ENCODE measurements at places on chromosomes 12 and 14. TPM values are rescaled to one million over a fixed set of nuclear protein-coding genes. Genes with fewer than 3 reads are reported as not detected.

DNA sequence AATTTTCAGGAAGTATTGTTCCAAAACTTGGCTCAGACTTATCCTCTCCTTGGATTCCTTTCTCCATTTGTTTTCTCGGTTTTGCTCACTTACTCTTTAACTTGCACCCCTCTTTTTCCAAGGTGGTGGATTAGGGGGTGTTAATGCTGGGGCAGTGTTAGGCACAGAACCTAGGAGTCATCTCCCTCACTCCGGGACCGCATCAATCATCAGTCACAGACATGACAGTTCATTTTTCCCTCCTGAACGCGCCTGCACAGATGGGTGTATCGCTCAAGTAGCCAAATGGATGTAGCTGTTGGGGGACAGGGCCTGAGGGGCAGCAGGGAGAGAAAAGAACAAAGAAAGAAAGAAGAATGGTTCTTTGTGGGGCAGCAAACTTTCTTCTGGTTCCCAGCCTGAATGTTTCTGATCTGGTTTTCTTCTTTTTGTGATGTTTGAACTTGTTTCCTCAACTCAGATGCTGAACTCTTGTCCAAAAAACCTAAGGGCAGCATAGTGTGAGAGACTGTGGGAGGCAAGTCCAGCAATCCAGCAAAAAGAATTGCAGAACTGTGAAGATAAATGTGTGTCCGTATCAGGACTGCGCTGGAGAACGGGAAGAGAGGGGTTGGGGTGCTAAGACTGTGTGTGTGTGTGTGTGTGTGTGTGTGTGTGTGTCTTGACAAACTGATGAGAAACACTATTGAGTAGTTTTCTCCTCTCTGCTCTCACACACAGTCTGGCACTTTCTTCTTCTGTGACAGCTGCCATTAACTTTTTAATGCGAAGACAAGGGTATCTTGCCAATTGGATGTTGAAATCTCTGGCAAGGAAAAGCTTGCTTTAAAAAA, 131.1 kb downstream of the FBXL14 start:
- no peak overlapping the region for H3K27ac ChIP-seq
- H3K27me3 ChIP-seq: no peaks in the 10 kb centered on the region
- no peaks in the 10 kb centered on the region for H3K4me1 ChIP-seq
- DNase-seq: no peak
- H3K36me3 ChIP-seq: peaks cover 3% of the 10 kb centered on the region

DNA sequence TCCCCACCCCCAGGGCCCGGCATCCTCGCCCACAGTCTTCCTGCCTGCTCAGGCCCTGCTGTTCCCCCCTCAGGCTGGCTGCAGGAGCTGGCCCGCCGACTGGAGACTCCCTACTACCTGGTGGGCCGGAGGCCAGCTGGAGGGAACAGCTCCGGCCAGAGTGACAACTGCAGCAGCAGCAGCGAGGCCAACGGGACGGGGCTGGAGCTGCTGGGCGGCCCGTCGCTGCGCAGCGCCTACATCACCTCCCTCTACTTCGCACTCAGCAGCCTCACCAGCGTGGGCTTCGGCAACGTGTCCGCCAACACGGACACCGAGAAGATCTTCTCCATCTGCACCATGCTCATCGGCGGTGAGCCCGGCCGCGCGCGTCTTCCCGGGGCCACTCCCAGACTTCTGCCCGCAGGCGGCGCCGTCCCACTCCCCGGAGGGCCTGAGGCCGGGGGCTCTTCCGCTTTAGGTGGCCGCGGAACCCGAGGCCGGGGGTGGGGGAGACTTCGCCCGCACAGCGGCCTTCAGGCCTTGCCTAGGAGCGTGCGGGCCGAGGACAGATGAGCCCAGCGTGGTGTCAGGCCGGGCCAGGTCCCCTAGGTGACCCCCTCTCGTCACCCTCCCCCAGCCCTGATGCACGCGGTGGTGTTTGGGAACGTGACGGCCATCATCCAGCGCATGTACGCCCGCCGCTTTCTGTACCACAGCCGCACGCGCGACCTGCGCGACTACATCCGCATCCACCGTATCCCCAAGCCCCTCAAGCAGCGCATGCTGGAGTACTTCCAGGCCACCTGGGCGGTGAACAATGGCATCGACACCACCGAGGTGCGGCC, 10.2 kb downstream of the KCNH3 start:
- DNase-seq: peak; percentile 56
- peaks cover 78% of the 10 kb centered on the region for H3K27me3 ChIP-seq
- peak overlapping the region; percentile 64 for H3K4me3 ChIP-seq
- H3K27ac ChIP-seq: no peak overlapping the region

The MYF6 gene
- 0.15 TPM for total RNA-seq

- peaks cover 22% of the 10 kb centered on the region for H3K4me1 ChIP-seq
- H3K27me3 ChIP-seq: peaks cover 11% of the 10 kb centered on the region
- H3K36me3 ChIP-seq: peaks cover 12% of the 10 kb centered on the region
- H3K27ac ChIP-seq: peak overlapping the region; percentile 81
- H3K4me3 ChIP-seq: peak overlapping the region; percentile 56
Measured at GRCh38 chr14:103519043-103519836, 3.4 kb downstream of the CKB start.

DNA sequence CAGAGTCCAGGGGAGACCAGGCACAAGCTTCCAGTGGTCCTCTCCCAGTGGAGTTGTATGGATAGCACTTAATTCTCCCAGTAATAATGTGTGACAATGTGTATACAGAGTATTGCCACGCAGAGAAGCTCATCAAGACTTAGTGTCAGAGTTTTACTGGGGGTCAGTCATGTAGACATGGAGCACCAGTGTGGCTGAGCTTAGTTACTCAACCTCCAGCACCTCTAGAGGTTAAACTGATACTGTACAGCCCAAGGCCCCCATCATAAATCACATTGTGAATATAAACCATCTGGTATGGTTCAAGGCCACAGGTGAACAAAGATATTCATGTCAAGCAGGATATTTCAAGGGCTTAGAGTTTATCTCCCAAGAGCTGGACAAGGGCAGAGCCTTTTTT, 378.1 kb upstream of the TMPO start:
- H3K4me3 ChIP-seq: no peak overlapping the region
- peaks cover 12% of the 10 kb centered on the region for H3K4me1 ChIP-seq
- no peaks in the 10 kb centered on the region for H3K27me3 ChIP-seq
- no peak for DNase-seq
- no peaks in the 10 kb centered on the region for H3K36me3 ChIP-seq

- no peak overlapping the region for H3K27ac ChIP-seq
- DNase-seq: no peak
- no peak overlapping the region for H3K4me3 ChIP-seq
- peaks cover 43% of the 10 kb centered on the region for H3K27me3 ChIP-seq
Measured at GRCh38 chr12:90978117-90978770, 23.3 kb upstream of the CCER1 start.

The P3H3 gene
- 55.7 TPM for total RNA-seq

The KRT85 gene
- total RNA-seq: not detected

DNA sequence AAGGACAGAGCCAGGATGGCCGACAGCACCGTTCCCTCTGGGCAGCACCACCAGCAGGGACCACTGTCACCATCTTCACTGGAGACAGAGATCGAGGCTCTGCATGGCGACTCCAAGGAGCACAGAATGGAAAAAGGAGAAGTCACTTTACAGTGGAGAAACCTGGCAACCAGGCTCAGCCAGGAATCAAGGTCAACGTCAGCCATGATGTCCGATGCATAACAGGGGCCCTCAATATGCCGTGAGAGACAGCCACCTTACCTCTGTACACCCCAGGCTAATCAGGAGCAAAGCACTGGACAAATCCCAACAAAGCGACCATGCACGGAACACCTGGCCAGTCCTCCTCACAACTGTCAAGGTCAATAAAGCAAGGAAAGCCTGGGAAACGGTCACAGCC, 20.6 kb upstream of the SFSWAP start:
- no peaks in the 10 kb centered on the region for H3K4me1 ChIP-seq
- H3K27ac ChIP-seq: no peak overlapping the region
- H3K27me3 ChIP-seq: no peaks in the 10 kb centered on the region
- no peaks in the 10 kb centered on the region for H3K36me3 ChIP-seq
- H3K4me3 ChIP-seq: no peak overlapping the region

- H3K4me1 ChIP-seq: peaks cover 21% of the 10 kb centered on the region
- DNase-seq: no peak
- no peak overlapping the region for H3K4me3 ChIP-seq
- no peaks in the 10 kb centered on the region for H3K27me3 ChIP-seq
Measured at GRCh38 chr12:65313719-65314317, 35.3 kb downstream of the MSRB3 start.

The VSX2 gene
- 0.16 TPM for total RNA-seq

GRCh38 chr12:81079280-81080076, 1.6 kb downstream of the ACSS3 start:
- no peak overlapping the region for H3K27ac ChIP-seq
- peaks cover 66% of the 10 kb centered on the region for H3K4me1 ChIP-seq
- H3K4me3 ChIP-seq: peak overlapping the region; percentile 82
- no peak for DNase-seq
- H3K27me3 ChIP-seq: no peaks in the 10 kb centered on the region

- peaks cover 18% of the 10 kb centered on the region for H3K4me1 ChIP-seq
- DNase-seq: no peak
- 0 out of 2 replicates have a peak, but pooled peaks cover 4% of the 10 kb centered on the region for H3K36me3 ChIP-seq
- H3K27ac ChIP-seq: no peak overlapping the region
Measured at GRCh38 chr12:59499774-59500173, 96.1 kb upstream of the SLC16A7 start.

DNA sequence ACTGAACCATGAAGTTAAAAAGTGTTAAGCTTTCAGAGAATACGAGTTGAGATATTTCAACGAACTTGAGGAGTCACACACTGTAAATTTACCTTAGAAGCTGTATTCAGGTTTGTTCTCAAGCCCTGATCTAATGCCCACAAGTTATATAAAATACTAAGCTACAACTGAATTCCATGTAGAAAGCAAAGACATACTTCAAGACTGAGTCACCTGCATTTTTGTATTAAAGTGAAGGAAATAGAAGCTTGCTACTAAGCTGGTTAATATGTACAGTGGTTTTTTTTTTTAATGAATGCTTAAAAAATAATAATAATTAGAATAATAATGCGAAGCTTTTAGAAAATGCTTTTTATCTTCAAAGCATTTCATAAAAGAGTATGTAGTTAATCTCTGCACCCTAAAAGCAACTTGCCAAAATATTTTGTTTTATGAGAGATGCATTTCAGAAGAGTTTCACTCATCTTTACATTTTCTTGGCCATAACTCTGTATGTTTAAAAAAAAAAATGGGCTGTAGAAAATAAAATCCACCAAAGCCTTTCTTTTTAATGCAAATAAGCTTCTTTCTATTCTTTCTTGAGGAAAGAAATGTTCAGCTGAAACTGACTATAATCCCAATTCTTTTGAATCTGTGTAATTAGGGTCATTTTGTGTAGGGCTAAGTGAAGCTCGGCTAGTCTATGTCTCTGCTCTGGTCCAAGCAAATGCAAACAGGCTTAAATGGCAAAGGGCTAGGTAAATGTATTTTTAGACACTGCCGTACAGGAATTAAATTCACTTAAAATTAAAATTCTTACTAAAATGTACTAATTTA, 1047.5 kb upstream of the FLRT2 start:
- H3K4me3 ChIP-seq: no peak overlapping the region
- no peak for DNase-seq
- H3K27ac ChIP-seq: no peak overlapping the region
- H3K36me3 ChIP-seq: no peaks in the 10 kb centered on the region
- peaks cover 16% of the 10 kb centered on the region for H3K4me1 ChIP-seq

DNA sequence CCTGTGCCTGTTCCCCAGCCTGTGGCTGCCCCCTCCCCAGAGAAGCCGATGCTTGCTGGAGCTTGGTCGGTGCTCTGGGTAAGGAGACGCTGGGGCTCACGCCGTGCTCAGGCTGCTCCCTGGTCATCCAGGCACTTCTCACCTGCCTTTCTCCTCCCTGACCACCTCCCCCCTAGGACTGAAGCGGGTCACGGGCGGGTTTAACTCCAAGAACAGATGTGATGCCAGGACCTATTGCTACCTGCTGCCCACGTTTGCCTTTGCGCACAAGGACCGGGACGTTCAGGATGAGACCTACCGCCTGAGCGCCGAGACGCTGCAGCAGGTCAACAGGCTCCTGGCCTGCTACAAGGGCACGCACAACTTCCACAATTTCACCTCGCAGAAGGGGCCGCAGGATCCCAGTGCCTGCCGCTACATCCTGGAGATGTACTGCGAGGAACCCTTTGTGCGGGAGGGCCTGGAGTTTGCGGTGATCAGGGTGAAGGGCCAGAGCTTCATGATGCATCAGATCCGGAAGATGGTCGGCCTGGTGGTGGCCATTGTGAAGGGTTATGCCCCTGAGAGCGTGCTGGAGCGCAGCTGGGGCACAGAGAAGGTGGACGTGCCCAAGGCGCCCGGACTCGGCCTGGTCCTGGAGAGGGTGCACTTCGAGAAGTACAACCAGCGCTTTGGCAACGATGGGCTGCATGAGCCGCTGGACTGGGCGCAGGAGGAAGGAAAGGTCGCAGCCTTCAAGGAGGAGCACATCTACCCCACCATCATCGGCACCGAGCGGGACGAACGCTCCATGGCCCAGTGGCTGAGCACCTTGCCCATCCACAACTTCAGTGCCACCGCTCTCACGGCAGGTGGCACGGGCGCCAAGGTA, 8.4 kb upstream of the EP400 start:
- H3K36me3 ChIP-seq: peaks cover 75% of the 10 kb centered on the region
- H3K27me3 ChIP-seq: no peaks in the 10 kb centered on the region
- H3K27ac ChIP-seq: peak overlapping the region; percentile 41
- no peaks in the 10 kb centered on the region for H3K4me1 ChIP-seq

- H3K27me3 ChIP-seq: no peaks in the 10 kb centered on the region
- no peak for DNase-seq
- H3K4me1 ChIP-seq: no peaks in the 10 kb centered on the region
- no peak overlapping the region for H3K27ac ChIP-seq
Measured at GRCh38 chr12:28618171-28618570, 427.9 kb downstream of the CCDC91 start.

The DRAM1 gene
- 6.0 TPM for total RNA-seq

DNA sequence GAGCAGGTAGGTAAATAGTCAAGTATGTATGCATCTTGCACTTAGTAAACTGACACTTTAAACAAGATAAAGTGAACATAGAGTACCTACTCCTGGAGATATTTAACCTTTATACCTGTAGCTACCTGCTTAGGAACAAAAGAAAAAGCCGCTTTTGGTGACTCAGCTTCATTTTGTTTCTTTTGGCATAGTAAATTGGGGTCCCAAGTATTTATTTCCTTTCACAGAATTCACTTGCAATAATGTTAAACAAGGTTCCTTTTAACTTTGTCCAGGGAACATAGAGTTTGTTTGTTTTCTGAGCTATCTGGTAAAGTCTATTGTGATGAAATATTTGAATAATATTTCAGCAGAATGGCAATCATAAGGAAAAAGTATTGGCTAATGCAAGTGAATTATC, 20.0 kb downstream of the SLCO1B3 start:
- H3K27me3 ChIP-seq: no peaks in the 10 kb centered on the region
- peaks cover 10% of the 10 kb centered on the region for H3K4me1 ChIP-seq
- H3K36me3 ChIP-seq: no peaks in the 10 kb centered on the region
- no peak overlapping the region for H3K27ac ChIP-seq
